Mucosa of gallbladder (tissue), 1 donor: ENCODE measurements at places on chromosomes 1 and 21. TPM values are rescaled to one million over a fixed set of nuclear protein-coding genes. Genes with fewer than 3 reads are reported as not detected.

DNA sequence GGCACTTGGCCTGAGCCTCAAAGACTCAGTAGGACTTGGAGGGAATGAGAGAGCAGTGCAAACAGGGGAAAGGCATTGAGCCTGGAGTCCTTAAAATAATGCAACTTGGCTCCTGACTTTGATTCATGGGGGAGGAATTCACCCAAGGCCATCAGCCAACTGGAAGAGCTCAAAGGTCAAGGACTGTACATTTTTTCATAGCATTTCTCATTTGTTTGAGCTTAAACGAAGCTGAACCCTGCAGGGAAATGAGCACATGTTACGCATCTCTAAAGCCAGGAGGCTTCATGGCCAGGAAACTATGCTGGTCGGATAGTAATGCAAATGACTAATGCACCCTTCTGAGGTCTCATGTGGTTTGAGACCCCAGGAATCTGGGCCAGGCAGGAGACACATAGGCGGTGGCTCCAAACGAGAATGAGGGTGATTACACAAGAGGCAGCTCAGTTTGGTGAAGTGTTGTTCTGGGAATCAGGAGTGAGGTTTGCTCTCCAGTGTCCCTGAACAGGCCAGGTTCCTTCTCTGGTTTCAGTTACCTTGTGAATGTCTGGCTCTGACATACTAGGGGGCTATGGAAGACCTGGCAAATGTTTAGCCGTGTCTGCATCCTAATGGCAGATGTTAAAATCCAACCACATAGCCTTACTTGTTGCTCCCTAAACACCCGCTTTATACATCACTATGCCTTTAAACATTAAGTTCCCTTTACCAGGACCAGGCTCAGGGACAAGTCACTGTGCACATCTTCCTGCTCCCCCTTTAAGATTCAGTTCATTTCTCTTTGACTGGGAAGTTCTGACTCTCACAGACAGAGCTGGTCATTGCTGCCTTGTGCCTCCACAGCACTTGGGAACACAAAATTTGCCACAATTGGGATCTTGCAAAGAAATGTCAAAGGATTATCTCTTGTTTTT is 503.9 kb upstream of the USP24 start:
- DNase-seq = peak; percentile 60

- peak; percentile 17 for DNase-seq
Observed at GRCh38 chr1:57599236-57599994, 175.6 kb upstream of the DAB1 start.

DNA sequence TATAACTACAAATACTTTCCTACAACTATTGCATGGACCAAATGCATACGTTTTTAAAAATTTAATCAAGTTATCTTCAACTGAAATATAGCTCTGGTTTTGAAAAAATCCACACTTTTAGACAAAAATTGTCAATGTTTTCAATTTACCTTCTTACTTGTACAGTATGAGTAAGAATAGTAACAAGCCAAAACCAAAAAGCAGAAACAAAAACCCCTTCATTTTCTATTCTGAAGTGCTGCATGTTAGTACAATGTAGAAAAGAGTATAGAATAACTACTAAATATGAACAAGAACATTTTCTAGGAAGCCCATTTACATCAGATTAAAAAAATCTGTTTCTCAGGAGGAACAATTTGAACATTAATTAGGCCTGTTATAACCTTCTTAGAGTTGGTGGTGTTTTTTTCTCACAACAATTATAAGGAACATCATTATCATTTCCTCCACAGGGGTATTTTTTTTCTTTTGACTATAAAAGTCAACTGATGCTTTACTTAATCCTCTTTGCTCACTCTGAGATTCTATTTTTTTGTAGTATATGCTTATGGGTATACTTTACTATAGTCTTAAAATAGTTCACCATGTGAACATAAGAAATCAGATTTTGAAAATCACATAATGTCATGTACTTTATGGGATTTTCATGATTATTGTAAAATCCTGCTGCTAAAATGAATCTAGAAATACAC is 475.4 kb downstream of the PTBP2 start:
- DNase-seq = no peak

Gene KCNT2
- total RNA-seq = 6.0 TPM

DNA sequence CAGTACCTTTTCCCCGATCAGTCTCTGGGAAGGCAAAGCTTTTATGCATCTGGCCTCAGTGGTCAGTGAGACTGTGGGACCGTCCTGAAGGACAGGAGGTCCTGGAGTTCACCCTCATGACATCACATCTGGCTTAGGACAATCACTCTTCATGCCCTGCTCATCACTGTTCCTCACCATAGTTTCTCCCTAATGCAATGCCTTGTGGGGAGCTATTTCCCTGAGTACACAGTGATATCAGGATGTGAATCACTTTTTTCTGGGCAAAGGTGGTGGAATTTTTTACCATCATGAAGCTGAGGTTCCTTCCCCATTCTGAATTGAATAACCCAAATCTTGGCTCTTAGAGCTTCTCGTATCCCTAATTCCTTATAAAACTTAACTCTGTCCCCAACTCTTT is 34.8 kb upstream of the CFAP126 start:
- no peak for DNase-seq

Gene PCBP3
- total RNA-seq = 2.1 TPM

- no peak for DNase-seq
Observed at GRCh38 chr1:1149416-1149815, 24.3 kb upstream of the TTLL10 start.
